ENCODE measurements at places on chromosomes 7 and 10.

DNA sequence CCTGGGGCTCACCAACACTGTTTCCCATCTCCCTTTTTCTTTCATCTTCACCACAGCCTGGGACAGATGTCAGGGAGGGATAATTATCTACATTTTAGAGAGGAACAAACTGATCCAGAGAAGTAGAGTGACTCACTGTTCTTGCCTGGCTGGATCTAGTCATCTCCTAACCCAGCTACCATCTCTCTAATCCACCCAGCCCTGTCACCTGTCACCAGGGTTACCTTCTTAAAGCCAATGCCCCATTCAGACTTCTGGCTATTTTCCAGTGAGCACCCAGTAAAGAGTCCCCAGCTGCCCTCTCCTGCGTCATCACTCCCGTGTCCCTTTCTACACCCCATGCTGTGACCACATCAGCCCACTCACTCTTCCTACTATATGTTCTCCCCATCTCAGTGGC lies 68.4 kb upstream of the DUSP5 start:
- DNase-seq, result peak; percentile 11

GRCh38 chr7:139776486-139777132 lies 1.2 kb downstream of the HIPK2 start:
- no peak for DNase-seq

GRCh38 chr7:158321056-158321700 lies 266.4 kb downstream of the PTPRN2 start:
- peak; percentile 53 for DNase-seq

DNA sequence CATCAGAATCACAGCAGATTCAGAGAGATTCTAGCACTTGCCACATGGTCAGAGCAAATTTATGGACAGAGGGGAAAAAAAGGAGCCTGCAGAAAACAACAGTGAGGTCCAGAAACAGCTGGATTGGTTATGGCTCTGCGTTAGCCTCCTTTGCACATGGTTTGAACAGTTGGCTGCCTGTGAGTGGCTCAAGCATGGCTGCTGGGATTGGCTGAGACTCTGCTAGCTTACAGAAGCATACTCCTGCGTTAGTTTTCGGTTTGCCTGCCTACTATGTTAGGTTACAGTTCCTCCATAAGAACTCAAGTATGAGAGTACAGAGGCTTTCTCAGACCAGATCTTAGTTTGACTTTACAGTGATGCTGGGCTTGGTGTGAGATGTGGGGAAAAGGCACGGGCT lies 80.7 kb upstream of the WDR11 start:
- no peak for DNase-seq

DNA sequence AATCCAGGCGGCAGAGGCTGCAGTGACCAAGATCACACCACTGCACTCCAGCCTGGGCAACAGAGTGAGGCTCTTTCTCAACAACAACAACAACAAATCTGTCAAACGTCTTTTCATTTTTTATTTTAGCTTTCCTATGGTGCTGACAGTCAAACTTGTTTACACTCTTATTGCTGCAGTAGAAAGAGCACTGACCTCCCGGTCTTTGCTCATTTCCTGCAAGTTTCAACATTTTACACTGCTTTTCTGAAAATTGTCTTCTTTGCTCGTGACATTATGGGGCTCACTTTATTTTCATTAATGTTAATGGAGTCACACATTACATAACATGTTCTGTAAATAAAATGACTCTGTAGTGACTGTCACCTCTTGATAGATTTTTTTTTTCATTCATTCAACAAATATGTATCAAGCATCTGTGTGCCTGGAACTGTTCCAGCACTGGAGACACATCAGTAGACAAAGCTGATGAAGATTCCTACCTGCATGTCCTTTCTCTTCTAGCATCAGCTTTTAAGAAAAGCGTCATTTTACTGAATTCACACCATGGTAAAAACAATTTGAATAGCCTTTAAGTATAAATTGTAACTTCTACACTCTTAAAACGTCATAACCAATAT lies 277.3 kb downstream of the CELF2 start:
- no peak for DNase-seq

GRCh38 chr7:824664-825063 lies 7.6 kb upstream of the SUN1 start:
- DNase-seq, result peak; percentile 33

- no peak for DNase-seq
Measured at GRCh38 chr10:15898046-15898445, 37.7 kb upstream of the MINDY3 start.

DNA sequence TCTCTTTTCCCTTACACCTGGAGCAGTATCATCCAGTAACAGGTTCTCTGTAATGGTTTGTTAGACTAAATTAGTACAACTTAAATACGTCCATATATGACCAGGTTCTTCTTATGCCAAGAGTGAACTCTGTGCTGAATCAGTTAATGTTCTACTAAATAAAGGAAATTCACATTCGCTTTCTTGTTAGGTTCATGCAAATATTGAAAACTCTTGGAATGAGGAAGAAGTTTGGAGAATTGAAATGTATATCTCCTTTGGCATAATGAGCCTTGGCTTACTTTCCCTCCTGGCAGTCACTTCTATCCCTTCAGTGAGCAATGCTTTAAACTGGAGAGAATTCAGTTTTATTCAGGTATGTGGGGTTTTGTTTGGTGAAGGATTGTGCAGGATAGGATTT lies 15.3 kb upstream of the CFAP69 start:
- no peak for DNase-seq

GRCh38 chr7:15853832-15854470 lies 167.5 kb upstream of the MEOX2 start:
- DNase-seq, result no peak

- DNase-seq, result no peak
Measured at GRCh38 chr7:2872296-2872874, 28.3 kb upstream of the GNA12 start.

DNA sequence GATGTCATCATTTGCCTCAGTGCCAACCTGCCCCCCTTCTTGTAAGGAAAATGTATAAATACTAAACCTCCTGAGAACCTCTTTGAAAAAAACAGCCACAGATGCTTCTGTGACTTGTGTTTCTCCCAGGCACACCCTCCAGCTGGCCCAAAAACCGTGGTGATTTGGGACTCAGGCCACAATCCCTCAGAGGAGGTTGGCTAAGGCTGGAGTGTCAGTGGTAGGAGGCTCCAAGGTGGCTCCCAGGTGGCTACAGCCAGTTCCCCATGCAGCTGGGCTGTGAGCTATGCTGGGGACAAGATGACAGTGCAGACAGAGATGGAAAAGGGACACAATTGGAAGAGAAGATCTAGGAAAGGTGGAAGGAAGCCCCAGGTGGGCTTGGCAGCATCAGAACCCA lies 104.7 kb downstream of the CPXM2 start:
- no peak for DNase-seq

GRCh38 chr7:149799397-149800168 lies 26.2 kb upstream of the ZNF467 start:
- peak; percentile 86 for DNase-seq

DNA sequence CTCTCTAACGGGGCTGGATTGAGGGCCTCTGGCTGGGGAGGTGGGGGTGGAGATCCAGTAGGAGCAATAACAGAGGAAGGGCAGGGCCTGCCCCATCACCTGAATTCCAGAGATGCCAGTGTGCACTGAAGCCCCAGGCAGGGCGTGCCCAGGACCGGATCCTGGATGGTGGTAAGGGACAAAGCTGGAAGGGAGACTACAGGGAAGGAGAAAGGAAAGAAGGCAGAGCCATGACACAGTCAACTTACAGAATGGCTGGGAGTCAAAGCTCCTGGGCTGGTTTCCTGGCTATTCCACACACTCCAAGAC lies 666 bp downstream of the TMEM139 start:
- no peak for DNase-seq

GRCh38 chr7:32937344-32938174 lies 19.7 kb upstream of the FKBP9 start:
- no peak for DNase-seq

DNA sequence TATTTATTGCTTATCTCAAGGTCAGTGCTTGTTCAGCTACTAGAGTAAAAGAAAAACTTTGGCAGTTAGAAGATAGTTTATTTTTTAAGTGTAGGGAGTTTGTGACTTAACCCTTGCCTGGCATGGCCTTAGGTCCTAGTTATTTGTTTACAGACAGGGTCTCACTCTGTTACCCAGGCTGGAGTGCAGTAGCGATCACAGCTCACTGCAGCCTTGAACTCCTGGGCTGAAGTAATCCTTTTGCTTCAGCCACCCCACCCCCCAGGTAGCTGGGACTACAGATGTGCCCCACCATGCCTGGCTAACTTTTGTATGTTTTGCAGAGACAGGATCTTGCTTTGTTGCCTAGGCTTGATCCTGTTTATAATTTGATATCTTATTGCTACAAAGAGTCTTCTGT lies 4.2 kb downstream of the ANLN start:
- DNase-seq, result no peak

DNA sequence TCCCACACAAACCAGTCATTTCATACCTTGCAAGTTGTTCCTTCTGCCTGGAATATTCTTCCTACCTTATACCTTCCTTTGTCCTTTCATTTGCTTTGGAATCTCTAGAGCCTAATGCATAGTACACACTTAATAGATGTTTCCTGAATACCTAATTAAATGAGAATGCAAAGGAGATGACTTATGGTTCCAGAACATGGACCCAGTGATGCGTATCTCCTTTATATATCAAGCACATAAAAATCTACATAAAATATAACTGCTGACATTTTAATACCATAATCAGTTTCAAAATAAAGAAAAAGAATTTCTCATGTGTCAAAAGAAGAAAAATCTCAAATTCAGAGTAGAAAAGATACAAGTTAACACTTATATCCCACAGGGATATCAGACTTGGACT lies 110.6 kb upstream of the ASAH2 start:
- DNase-seq, result no peak

GRCh38 chr10:130137090-130137448 lies 878 bp downstream of the GLRX3 start:
- DNase-seq, result no peak

DNA sequence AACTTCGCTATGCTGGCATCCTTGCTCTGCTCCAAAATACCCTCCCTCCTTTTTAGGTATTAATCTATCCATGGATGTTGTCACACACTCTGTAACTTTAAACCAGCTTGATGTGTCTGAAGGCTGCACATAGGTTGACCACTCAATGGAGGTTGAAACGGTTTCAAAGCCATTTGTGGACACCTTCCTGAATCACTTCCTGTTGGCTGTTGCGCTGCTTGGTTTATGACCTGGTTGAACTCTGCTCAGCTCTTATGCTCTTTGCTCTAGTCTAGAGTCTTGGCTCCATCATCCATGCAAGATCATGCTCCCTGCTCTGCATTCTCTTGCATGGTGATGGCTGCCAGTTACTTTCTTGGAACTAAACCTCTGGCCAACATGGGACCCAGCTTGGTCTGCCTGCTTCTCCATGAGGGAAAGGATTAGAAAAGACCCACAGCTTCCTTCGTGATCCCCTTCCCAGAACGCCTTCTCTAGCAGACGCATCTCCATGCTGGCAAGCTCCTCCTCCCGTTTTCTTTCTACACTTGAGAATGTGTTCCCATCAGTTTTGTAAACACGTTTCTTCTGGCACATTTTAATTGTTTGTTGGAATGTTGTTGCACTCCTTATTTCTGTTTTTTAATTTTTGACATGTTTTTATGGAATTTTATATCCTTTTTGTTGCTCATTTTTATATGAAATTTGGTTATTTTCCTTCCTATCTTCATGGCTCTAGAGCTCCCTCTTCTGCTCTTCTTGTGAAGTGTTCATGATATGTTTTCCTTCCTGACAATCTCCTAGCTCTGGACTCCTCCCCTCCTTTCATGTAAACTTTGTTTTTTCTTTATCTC lies 149.8 kb downstream of the XPNPEP1 start:
- DNase-seq, result no peak
